Cerebellum (tissue), 4 donors: ENCODE measurements at places on chromosomes 1 and 21.

- no peak for DNase-seq
Observed at GRCh38 chr1:175150596-175151319, 41.8 kb downstream of the KIAA0040 start.

- peak; percentile 32 for DNase-seq
Observed at GRCh38 chr21:25385911-25386474, 221.3 kb downstream of the MRPL39 start.

DNA sequence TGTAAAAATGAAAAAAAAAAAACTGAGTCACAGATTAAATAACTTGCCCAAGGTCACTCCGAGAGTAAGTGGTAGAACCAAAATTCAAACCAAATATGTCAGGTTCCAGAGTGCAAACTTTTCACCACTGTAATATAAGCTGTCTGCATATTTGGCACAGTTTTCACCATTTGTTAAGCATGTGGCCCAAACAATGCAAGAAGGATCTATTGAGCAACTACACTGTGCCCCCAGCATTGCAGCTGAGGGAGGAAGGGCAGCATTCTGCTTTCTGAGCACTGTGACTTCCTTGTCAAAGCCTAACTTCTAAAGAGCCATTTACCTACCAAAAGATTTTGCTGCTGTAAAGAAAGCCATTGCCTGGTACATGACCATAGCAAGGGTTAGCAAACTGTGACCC lies 133.4 kb downstream of the SYT2 start:
- DNase-seq, result no peak

DNA sequence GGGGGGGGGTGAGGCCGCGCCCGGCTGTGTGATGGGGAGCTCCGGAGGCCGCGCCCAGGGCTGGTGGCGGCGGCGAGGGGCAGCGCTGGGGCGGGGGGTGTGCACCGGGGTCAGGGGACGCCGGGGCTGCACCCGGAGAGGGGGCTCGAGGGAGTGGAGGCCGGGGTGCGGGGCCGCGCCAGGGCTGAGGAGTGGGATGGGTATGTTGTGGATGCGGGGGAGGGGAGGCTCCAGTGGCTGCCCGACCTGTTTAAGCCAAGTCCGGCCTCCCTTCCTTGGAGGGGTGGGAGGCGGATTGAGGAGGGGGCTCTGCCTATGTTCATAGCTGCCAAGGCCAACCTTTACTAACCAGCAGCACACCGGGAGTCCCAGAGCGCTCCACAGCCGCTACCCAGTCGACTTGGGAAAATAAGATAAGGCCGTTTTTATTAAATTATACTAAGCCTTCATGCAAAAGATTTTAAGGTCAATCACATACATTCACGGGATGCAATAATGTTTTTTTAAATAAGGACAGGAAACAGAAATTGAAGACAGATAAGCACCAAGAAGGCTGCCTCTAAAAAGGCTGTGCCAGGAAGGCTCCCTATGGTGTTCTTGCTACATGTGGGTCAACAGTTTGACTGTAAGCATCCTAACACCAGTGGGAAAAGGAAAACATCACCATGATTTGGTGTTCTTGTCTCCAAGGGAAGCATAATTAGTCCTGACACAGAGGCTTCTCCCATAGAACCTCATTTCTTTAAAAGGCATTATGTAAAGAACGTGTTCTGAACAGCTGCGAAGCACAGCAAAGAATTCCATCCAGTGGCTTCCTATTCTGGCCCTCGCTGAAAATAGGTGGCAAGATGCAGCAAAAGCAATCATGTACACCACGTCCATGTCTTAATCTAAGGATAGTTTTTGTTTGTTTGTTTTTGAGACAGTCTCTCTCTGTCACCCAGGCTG lies 626 bp upstream of the HLCS start:
- no peak for DNase-seq

GRCh38 chr1:25562101-25562927 lies 18.9 kb downstream of the LDLRAP1 start:
- no peak for DNase-seq

- peak; percentile 79 for DNase-seq
Observed at GRCh38 chr1:154998818-154999570, 3.6 kb upstream of the ZBTB7B start.

GRCh38 chr1:52365071-52365745 lies 797 bp downstream of the CC2D1B start:
- peak; percentile 35 for DNase-seq
